ENCODE measurements at places on chromosomes 16 and 17.

DNA sequence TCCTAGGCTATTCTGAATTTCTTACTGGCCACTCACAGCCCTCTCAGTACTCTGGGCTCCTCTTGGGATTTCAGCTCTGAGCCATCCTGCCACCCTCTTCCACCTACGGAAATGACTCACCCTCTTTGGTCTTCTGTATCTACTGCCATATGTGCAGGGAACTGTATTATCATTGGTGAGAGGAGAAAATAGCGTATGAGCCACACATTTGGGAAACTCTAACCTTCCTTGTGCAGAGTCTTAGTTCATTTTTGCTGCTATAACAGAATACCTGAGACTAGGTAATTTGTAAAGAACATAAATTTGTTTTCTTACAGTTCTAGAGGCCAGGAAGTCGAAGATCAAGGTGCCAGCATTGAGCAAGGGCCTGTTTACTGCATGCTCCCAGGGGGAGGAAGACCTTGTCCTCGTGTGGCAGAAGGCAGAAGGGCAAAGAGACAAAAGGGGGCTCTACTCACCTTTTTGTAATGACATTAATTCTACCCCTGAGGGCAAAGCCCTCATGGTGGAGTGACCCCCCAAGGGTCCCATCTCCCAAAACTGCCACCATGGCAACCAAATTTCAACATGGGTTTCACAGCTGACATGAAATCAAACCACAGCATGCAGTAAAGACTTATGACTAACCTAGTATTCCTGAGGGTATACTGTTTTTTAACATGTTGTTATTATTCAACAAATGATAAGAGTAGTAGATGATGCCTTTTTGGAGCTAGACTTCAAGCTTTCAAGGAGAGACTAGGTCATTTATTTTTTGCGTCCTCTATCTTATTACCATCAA is 191.8 kb downstream of the PRKCA start:
- DNase-seq, result no peak

DNA sequence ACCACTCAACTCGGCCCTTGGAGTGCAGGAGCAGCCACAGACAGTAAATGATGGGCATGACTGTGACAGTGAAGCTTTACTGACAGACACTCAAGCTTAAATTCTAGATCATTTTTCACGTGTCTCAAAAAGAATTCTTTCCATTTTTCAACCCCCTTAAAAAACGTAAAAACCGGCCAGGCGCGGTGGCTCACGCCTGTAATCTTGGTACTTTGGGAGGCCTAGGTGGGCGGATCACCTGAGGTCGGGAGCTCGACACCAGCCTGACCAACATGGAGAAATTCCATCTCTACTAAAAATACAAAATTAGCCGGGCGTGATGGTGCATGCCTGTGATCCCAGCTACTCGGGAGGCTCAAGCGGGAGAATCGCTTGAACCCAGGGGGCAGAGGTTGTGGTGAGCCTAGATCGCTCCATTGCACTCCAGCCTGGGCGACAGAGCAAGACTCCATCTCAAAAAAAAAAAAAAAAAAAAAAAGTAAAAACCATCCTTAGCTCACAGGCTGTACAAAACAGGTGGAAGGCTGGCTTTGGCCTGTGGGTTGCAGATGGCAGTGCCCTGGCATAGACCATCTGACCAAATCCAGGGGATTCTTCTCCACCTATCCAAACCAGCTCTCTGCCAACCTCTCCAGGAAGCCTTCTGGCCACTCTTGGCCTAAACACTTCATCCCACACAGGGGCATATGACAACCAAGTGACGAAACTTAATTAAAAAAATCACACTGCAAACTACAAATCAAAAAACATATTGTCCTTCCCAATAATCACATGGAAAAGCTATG is 18.3 kb downstream of the TBC1D16 start:
- no peak for DNase-seq

- DNase-seq, result peak; percentile 49
Observed at GRCh38 chr16:4116325-4117249, at the start of gene ADCY9. Gene ADCY9 (minus strand): TSS chr16:4116442. CDS start chr16:4115442, 1,000 bp downstream.

DNA sequence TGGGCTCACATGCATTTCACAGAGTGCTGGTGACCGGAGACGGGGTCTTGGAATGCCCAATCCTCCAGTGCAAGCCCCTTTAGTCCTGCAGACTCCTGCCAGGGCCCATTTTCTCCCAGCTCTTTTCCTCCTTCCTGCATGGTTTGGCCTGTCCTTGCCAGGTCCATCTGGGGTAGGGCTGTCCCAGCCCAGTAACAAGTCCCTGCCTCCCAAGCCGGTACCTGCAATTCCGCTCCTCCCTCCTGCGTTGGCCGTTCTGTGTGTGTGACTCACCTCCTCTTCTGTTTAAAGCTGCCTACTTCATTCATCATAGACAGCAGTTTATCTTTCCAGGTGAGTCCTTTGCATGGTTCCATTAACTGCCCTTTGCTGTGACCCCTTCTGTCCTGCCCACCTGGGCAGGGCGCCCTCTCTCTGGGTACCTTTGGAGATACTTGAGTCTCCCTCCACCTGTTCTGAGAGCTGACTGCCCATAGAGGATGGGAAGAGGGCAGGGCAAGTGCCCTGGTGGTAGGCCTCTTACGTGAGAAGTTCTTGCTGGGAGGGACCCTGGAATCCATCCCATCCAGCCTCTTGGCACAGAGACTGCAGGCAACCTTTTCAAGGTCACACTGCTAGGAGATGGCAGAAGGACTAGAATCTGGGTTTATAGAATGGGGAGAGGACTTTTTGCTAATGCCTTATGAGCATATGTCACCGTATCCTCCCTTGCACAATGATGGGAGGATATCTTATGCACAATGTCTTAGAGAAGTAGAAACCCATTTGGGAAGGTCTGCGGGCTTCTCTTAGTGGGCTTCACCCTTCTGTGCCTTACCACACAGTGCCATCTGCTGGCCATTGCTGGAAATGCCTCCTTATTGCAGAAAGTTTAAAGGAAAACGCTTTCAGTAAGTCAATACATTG is 29.7 kb upstream of the LGALS9 start:
- no peak for DNase-seq

DNA sequence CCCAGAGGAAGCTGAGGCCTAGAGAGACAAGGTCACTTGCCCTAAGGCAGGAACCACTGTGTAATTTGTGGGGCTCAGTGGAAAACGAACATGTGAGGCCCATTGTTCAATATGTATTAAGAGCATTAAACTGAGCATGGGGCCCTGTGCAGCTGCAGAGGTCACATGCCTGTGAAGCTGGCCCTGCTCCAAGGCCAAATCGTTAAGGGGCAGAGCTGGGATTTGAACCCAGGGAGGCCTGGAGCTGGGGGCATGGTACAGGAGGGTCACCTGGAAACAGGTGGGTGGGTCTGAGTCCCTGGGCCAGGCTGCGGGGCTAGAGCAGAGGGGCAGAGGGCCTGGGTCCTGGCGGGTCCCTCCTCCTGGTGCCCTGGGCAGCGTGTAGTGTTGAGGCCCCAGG is 19.7 kb downstream of the C16orf74 start:
- no peak for DNase-seq

GRCh38 chr16:64933885-64934284 is 188.0 kb downstream of the CDH11 start:
- DNase-seq, result no peak

DNA sequence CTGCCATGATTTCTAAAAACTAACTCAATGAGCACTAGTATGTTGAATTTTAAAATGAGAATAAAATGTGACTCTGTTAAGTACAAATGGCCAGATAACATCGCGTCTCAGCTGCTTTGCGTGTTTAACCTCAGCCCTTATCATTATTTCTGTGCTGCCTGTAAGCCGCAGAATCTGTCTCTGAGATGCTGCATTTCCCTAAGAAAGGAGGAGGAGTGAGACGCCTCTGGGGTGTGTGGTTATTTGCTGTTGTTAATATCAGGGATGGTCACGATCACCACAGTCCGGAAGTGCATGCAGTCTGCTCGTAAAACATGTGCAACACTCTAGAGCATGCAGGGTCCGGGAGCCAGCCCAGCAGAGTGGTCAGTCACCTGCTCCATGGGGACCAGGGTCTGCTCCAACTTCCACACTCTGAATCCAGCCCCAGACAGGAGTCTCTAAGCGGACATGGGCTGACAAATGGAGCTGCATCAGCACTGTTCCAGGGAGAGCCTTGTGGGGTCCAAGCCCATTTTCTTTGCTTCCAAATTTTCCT is 342.5 kb downstream of the MAF start:
- no peak for DNase-seq

DNA sequence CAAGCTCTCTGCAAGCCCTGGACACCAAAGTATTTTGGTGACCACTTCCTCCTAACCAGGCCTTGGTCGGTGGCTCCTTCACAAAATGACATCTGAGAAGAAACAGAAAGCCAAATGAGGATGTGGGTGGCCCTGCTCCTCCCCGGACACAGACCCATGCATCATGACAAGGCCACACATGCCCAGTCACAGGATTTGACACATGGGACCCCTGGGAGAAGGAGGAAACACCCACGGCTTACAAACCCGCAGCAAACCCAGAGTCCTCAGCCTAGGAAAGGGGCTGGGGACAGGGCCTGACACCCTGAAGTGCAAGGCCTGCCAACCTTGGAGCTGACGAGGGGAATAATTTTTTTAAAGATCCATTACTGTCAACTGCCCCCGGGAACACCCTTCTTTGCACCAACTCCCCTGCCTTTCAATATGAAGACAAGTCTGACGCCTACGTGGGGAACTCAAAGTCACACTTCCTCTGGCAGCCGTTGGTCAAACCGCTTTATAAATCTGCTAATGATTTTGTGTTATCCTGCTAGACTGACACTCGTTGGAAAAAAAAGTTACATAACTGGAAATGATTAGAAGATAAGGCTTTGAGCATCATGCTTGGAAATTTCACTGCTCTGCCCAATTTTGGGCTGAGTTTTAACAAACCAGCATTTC is 41.3 kb downstream of the GAS7 start:
- no peak for DNase-seq

- DNase-seq, result no peak
Observed at GRCh38 chr17:16814439-16814838, 124.4 kb downstream of the CCDC144A start.

DNA sequence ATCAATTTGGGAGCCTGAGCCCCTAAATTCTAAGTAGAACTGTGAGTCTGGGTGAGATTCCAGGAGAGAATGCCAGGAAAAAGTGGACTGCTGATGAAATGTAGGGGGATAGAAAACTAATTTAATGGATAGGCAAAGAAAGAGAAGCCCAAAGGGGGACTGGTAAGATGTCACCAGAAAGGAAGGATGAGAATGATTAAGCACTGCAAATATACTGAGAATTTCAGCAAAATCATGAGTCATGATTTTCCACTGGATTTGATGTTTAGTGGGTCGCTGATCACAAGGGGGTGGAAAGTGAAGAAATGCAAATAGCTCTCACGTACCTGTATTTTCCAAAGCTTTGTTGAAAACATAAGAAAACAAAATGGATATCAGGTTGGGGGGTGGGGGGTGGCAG is 201.8 kb downstream of the SLC39A11 start:
- DNase-seq, result no peak

DNA sequence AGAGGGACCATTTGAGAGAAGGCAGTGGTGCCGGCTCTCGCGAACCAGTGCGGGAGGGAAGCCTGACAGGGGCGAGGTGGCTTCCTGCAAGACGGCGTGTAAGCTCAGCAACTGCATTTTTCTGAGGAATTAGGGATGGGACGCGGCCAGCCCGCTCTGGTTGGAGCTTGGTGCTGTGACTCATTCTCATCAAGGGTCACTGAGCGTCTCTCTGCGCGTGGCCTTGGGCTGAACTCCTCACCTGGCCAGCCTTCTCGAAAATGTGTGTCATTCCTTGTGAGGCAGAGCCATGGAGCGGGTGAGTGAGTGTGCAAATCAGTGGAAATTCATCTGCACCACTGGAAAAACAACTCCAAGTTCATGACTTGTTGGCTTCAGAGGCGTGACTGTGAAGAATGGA is 52.8 kb downstream of the NTN1 start:
- DNase-seq, result no peak

GRCh38 chr16:72164691-72165090 is 7.3 kb downstream of the PMFBP1 start:
- DNase-seq, result no peak

- DNase-seq, result no peak
Observed at GRCh38 chr16:81570151-81570846, 125.7 kb downstream of the CMIP start.

DNA sequence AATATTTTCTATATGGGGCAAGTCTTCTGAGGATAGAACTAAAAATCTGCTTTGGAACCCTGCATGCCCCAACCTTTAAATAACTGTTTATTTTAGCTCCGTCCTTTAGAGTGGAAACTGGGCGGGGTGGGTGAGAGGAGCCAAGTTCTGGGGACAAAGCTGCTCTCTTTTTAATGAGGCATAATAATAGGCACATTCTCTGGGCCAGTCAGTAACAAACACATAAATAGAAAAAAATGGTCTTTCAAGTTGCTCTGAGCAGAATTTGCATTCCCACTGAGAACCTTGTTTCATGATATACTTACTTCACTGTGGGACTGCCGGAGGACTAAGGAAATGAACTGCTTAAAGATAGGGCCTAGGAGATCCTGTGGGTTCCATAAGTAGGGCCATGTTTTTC is 51.5 kb downstream of the KNOP1 start:
- DNase-seq, result no peak

DNA sequence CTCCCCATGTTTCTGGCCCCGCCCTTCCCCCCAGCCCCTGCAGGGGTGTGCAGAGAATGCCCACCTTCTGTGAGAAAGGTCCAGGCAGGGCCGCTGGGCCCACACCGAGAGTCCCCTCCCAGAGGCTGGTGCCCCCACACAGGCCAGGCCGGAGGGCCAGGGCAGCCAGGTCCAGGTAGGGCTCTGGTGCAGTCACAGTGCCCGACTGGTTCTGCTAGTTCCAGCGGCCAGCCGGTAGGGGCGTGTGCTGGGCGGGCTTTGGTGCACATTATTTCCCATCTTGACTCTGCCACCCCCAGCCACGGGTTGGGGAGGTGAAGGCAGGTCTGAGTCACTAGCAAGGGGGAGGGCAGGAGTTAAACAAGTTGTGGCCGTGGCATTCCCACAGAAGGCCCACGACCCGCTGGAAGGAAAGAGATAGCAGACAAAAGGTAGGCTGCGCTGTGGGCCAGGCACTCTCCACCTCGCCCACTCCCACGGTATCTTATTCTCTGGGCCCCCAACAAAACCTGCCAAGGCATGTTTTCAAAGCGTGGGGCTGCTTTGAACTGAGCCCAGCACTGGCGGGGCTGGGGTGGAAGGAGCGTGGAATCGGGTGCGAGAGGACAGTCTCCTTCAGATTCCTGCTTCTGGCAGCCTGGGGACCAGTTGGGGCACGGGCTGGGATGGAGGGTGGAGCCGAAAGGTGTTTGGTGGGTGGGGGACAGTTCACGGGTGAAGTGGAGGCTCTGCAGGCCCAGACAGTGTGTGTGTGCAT is 1.9 kb downstream of the EPN3 start:
- no peak for DNase-seq

GRCh38 chr16:14658063-14658462 is 25.3 kb downstream of the BFAR start:
- DNase-seq, result no peak

DNA sequence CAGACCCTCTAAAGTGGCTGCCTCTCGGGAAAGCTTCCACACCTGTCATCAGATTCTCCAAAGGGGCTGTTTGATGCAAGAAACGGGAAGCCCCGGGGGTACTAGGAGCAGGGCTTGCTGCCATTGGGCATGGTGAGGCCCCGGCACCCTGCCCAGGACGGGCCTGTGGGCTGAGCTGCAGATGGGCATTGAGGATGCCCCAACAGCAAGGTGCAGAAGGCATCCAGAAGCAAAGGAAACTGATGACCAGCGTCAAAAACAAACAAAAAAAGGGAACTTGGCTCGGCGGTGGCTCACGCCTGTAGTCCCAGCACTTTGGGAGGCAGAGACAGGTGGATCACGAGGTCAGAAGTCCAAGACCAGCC is 1.5 kb upstream of the LIMD2 start:
- DNase-seq, result no peak

All from GOT3 (cell line).